Cardiac fibroblast (primary cell): ENCODE measurements at places on chromosomes 6 and 20.

- DNase-seq, result no peak
These were observed 128.6 kb downstream of the SCAF8 start for GRCh38 chr6:154861825-154862224.

GRCh38 chr20:16061351-16061750 is 511.9 kb downstream of the KIF16B start:
- no peak for DNase-seq

- DNase-seq, result no peak
These were observed 11.3 kb downstream of the SERPINB9 start for GRCh38 chr6:2891768-2892170.

DNA sequence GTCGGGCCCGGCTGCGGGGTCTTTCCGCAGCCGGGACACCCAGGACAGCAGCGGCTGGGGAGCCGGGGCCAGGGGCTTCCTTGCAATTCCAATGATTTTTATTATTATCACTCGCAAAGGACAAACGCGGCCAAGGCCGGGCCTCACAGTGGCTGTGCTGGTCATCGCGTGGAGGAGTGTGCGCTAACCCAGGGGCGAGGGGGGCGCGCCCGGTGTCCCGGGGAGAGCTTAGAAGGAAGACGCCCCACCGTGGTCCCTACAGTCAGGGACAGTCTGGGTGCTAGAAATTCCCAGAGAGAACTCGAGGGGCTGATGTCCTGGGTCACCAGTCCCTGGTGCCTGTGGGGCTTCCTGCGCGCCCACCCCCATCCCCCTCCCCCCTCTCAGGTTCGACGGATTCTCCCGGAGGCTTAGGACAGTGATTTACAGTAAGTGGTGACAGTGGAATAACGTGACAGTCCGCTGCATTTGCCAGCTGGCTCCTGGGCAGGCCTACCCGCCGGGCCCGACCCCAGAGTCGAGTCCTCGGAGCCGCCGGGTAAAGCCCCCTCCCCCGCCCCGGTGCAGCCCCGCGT is 9.5 kb downstream of the FOXC1 start:
- no peak for DNase-seq

GRCh38 chr6:47484616-47485015 is 7.0 kb downstream of the CD2AP start:
- peak; percentile 92 for DNase-seq

DNA sequence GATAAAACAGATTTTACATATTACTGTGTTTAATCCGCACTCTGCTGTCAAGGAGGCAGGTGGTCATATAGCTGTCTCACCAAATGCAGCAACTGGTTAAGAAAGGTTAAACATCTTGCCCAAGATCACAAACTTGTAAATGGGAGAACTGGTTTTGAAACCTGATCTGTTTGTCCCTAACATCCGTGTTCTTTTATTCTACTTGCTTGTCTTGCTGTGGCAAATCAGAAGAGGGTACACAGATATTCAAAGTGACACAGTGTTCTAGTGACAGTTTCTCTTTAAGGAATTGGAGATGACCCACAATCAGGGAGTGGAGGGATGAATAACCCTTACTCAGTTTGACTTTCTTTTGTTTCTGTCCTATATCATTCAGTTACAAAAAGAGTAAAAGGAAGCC is 83.0 kb upstream of the SGK1 start:
- no peak for DNase-seq

DNA sequence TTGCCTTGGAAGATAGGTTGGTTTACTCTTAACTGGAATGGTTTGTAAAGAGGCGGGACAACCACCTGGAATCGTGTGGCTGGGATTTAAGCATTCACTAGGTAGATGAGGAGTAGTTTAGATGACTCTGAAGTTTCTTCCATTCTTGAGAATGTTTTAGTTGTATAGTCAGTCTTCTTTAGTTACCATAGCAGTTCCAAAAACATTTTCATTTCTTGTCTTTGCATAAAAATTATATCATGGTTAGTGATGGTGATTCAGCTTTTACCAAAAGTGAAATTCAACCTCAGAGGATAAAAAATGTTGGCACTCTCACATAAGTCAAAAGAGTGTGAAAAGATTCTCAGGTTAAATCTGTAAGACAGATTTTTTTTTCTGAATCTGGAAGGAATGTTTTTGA is 70.3 kb downstream of the SMAP1 start:
- DNase-seq, result peak; percentile 8

DNA sequence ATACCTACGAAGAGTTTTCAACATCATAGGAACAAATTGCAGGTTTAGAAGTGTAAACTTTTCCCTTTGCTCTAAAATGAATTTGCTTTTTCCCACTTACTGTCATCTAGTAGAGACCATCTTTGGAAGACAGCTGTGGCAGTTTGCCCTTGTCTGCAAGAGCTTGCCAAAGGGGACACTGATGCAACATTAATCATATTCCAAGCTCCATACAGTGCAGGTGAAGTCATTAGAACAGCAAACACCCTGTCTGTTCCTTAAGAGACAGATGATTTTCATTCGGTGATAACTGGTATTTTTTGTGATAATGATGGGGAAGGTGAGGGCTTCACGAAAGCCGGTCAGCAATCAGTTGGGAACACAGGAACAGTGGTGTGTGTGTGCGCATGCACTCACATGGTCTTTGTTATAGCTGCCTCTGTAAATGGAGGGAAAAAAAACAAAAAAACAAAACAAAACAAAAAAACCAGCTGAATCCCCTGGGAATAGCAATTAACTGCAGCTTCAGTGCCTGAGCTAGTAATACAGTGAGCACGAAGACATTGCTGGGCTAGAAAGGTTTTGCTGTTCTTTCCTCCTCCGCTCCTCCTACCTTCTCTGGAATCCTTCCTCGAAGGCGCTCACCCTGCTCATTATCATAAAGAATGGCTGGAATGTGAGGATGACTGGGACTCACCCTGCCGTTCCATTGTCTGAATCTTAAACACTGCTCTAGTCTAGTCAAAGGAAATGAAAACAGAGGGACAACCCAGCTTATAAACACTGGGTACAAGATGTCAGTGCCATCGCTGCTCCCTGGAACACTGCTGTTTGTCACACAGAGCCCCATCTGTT is 35.2 kb upstream of the KIF13A start:
- DNase-seq, result peak; percentile 79

- DNase-seq, result peak; percentile 9
These were observed 89.4 kb upstream of the ANKEF1 start for GRCh38 chr20:9945408-9945807.

- DNase-seq, result no peak
These were observed 685.3 kb upstream of the MARCKS start for GRCh38 chr6:113171882-113172281.
